Left ventricle myocardium superior (tissue), 1 donor: ENCODE measurements at places on chromosomes 2 and 18. TPM values are rescaled to one million over a fixed set of nuclear protein-coding genes. Genes with fewer than 3 reads are reported as not detected.

GRCh38 chr2:101410746-101411145 is 23.4 kb upstream of the CREG2 start:
- no peak for DNase-seq

GRCh38 chr2:201558665-201559064 is 84.6 kb downstream of the TMEM237 start:
- no peak for DNase-seq

The G6PC2 gene
- total RNA-seq = not detected

DNA sequence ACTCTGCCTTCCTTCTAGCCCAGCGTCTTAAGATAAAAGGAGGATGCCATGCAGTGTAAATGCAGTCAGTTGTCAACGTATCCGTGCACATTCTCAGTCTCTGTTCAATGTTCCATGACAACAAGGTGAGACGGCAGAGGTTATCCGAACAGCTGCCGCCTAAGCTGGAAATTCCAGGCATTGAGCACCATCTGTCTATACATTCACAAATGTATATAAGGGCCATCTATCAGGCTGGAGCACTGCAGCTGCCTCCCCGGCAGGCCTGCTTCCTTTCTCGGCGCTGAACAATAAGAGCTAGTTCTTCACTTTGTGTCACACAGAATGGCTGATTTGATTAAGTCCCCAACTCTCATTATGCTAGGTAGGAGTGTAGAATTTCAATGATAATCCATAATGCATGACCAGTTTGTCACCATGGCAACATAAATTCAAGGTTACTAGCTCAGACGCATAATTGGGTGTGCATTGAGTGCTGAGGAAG is 282.2 kb upstream of the SOX11 start:
- DNase-seq = no peak

The DYSF gene
- 49.2 TPM for total RNA-seq

DNA sequence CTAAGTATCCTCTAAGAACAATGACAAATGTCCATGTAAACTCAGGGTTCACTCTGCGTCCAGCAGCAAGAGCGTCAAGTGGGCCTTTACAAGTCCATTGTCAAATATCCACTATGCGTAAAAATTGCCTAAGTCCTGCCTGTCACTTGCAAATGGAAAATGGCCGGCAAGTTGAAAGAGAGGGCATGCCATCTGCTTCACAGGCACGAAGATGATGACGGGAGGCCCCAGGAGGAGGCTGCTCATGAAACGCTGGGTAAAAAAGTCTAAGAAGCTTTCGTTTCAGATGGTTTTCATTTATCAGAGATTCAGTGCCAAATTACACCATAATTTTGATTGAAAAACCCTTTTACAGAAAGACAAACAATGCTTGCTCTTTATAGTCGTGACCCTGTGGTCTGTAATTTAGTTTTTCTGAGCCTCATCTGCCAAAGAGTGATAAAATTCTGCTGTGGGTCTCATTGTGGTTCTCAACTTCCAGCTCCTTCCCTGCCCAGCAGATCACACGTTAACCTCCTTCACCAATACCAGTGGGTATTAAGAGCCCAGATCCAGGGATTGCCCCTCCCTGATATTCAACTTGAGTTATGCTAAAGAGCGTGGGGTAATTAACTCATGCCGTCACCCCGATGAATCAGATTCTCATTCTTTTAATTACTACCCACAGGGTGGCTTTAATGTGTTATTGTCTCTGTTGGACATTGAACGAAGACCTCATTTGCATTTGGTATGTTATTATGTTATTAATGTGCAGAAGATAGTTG is 160.2 kb upstream of the ALKAL2 start:
- no peak for DNase-seq

DNA sequence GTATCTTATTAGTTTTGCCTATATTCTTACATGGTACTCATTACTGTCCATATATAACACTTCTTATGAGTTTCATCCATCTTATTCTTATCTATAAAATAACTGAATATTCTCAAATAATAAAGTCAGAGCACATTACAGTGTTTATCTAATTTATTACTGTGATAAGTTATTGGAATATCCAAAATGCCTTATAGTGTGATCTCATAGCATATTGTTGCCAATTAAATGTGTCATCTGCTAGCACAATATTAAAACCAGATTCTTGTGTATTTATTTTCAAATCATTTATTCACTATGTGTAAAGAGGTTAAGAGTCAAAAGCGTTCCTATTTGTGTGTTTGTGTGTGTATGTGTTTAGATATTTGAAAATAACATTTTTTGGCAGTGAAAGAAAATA is 151.9 kb downstream of the WDR7 start:
- DNase-seq = no peak
